ENCODE measurements at places on chromosomes 5 and 9. TPM values are rescaled to one million over a fixed set of nuclear protein-coding genes. Genes with fewer than 3 reads are reported as not detected.

DNA sequence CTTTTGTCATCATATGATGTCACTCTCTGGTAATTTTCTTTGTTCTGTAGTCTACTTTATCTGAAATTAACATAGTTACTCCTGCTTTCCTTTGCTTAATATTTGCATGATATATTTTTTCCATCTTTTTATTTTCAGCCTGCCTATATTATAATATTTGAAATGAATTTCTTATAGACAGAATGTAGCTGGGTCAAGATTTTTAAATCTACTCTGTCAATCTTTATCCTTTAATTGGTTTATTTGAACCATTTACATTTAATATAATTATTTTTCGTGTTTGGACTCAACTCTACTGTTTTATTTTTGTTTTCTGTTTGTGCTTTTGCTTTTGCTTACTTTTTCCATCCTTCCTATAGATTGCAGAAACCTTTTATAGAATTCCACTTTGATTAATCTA lies 118.0 kb downstream of the FOXD1 start:
- DNase-seq, result no peak

GRCh38 chr9:19117039-19117716 lies 10.1 kb downstream of the PLIN2 start:
- DNase-seq, result no peak

GRCh38 chr5:14250084-14250695 lies 107.0 kb downstream of the TRIO start:
- no peak for DNase-seq

- no peak for DNase-seq
Observed at GRCh38 chr9:74711341-74711740, 176.4 kb downstream of the TRPM6 start.

- peak; percentile 34 for DNase-seq
Observed at GRCh38 chr5:69493396-69494133, 975 bp downstream of the OCLN start.

DNA sequence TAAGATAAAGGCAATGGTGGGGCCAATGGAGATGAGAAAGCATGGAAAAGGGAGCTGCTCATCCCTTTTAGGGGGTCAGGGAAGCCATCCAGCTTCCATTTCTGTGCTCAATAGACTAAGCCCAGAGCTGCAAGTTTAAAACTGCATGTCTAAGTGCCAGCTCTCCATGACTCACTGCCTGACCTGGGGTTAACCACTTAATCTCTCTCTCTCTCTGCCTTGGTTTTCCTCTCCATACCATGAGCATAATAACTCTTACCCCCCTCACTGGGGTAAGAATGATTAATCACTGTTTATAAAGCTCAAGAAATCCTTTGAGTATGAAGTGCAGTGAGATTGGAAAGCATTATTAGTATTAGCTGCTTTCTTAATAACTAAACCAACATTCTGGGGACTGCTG lies 1382.4 kb upstream of the WWC1 start:
- no peak for DNase-seq

DNA sequence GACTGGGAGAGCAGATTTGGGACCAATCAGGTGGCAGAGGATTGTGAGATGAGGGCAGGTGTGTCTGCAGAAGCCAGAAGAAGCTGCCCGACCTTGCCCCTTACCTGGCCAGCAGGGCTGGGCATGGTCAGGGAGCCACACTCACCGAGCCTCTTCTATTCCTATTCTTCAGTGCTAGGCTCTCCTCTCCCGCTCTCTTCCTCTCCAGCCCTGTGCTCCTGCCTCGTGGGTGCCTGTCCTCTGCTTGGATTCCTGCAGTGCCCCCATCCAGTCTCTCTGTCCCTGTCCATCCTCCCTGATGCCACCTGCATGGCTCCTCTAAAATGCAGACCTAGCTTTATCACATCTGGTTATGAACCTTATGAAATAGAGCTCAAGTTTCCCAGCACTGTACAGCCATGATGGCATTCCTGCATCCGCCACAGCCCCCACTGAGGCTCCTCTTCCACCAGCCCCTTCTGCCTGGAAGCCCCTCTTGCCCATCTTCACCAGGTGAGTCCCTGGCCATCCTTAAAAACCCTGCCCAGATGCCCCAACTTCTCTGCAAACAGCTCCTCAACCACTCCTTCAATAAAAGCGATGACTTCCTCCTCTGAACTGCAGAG lies 8.2 kb downstream of the UBE2QL1 start:
- no peak for DNase-seq

DNA sequence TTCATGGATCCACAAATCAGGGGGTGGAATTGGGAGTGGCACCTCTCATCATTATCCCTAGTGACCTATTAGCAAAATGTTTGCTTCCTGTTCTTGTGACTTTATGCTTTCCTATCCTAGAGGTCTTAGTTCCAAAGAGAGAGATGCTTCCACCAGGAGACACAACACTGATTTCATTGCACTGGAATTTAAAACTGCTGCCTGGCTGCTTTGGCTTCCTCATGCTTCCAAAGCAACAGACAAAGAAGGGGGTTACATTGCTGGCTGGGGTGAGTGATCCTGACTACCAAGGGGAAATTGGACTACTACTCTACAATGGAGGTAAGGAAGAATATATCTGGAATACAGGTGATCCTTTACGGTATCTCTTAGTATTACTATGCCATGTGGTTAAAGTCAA lies 69.2 kb upstream of the SH3GL2 start:
- no peak for DNase-seq

DNA sequence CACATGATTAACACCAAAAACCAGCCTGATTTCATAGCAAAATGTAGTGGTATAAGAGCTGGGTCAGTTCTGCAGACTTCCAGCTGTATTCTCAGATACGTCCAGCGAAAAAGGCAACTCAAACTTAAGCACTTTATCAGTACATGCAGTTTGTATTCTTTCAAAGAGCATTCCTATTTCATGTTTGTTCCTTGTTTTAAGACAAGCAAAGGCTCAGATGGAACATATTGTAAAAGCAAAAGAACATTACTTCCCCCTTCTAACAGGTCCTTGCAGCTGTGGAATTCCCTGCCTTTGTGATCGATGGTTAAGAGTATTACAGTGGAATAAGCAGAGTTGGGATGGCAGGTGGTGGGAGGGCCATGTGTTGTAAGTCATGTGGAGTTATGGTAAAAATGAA lies 86.3 kb upstream of the GRHPR start:
- DNase-seq, result no peak

DNA sequence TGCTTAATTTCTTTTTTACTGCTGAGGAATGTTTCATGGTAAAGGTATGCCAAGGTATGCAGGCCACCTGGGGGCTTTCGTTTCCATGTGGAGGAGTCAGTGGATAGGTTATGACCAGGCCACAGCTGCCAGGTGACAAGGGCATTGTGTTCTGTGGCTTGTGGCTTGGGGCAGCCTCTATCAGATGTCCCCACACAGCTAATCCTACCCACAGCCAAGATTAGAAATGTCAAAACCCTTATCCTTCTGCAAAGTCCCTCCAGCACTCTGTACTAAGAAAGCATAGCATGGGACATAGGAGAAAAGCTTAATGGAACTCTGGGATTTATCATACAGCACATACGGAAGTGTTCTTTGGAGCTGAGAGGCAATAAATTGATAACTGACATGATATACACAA lies 171.2 kb upstream of the S1PR3 start:
- DNase-seq, result no peak

GRCh38 chr9:4207881-4208615 lies 91.8 kb downstream of the GLIS3 start:
- DNase-seq, result no peak

DNA sequence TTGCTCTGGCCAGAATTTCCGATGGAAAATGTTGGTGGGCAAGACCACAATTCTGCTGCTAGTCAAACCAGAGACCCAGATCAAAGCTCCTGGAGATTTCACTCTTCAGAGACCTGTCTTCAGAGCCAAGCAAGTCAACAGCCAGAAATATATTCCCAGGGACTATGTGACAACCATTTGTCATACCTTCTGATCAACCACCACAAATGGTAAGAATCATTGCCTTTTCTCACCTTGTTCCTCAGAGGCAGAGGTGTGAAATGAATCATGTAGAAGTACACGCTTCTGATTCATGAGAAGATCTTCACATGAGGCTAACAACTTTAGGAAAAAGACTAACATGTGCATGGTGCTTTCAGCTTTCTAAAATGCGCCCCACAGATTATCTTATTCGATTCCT lies 53.5 kb downstream of the SUSD1 start:
- DNase-seq, result no peak

- DNase-seq, result no peak
Observed at GRCh38 chr9:110095776-110096175, 112.2 kb downstream of the C9orf152 start.

GRCh38 chr9:88007291-88007650 lies 32.9 kb upstream of the CDK20 start:
- DNase-seq, result no peak

Gene SLC1A1
- total RNA-seq, result 3.8 TPM

Gene PCDHGB4
- 16.1 TPM for total RNA-seq

Gene GIN1
- 10.3 TPM for total RNA-seq

Gene GDF9
- total RNA-seq, result 0.55 TPM

Gene ADAMTS6
- 13.0 TPM for total RNA-seq

Gene SPACA9
- 3.6 TPM for total RNA-seq
